RCC 7860 (cell line): ENCODE measurements at places on chromosomes 7 and 10.

- no peak for DNase-seq
These were observed 80.8 kb downstream of the ARHGAP22 start for GRCh38 chr10:48523820-48524758.

GRCh38 chr10:88232029-88232895 is 350.9 kb downstream of the RNLS start:
- no peak for DNase-seq

DNA sequence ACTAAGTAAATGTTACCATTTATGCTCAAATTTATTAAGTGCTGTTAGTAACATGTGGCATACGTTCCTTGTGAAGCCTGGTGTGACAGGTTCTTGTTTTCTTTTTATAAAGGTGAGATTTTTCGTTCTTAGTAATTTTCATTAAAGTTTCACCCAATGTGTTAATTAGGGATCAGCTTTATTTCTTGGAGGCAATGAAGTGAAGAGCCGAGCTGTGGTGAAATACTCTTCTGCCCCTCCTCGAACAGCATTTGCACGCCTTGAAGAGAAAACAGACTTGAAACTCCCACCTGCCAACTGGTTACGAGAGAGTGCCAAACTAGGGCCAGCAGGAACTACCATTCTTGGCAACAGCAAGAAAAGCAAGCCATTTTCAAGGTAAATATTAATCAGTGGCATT is 1.5 kb downstream of the EDRF1 start:
- DNase-seq, result no peak

DNA sequence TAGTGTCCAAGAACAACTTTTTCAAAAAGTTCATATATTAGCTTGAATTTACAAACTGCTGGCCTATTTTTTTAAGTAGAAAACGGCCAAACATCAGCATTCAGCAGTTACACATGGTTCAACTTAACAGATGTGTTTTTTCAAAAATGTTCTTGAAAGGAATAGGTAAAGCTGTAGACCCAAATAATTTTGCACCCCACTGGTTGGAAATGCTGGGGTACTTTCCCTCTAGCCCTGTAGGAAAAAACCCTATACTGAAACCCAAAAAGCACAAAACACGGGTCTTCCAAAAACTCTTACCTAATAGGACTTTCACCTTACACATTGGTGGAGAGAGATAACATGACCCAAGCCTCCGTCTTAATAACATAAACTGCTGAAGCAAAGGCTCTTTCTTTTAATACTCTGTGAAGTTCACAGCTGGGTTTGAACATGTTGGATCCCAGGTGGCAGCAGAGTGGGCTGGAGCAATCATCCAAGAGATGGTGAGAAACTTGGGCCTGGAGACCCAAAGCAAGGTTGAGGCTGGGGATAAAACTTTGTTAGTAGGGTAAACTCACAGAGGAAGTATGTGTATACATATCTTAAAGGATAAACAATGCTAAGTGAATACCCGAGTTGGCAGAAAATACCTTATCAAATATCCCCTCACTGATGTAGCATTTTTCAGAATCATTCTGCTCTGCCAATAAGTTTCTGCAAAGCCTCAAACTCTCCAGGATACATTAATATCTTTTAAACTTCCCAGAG is 629 bp upstream of the DNAJC9 start:
- no peak for DNase-seq
